ENCODE measurements at places on chromosomes 3 and 15.

GRCh38 chr3:183817639-183818038 is 7.7 kb downstream of the MAP6D1 start:
- no peak overlapping the region for H3K27ac ChIP-seq
- peaks cover 9% of the 10 kb centered on the region for H3K36me3 ChIP-seq
- no peak overlapping the region for H3K4me3 ChIP-seq
- peaks cover 3% of the 10 kb centered on the region for H3K4me1 ChIP-seq
- H3K27me3 ChIP-seq: no peaks in the 10 kb centered on the region

DNA sequence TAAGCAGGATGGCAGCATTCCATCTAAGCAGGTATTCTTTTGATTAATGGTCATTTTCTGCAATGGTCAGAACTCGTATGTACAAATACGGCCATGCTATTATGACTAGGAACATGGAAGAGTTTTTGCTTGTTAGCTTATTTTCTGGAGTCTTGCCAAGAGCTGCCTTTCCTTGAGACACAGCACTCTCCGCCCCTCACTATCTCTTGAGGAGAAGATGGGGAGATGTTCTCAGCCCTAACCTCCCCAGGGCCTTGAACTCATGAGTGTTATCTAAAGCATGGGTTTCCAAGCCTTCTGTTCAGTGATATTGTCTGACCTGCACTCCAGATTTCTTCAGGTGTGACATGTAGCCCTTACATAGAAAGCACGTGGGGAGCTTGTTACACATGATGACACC is 65.9 kb upstream of the ACTC1 start:
- no peak overlapping the region for H3K4me3 ChIP-seq
- H3K4me1 ChIP-seq: no peaks in the 10 kb centered on the region
- H3K27me3 ChIP-seq: no peaks in the 10 kb centered on the region

- no peak for DNase-seq
- peaks cover 9% of the 10 kb centered on the region for H3K36me3 ChIP-seq
- H3K27ac ChIP-seq: no peak overlapping the region
- H3K4me1 ChIP-seq: peaks cover 30% of the 10 kb centered on the region
- no peak overlapping the region for H3K4me3 ChIP-seq
- H3K27me3 ChIP-seq: no peaks in the 10 kb centered on the region
Measured at GRCh38 chr3:32557640-32558352, 12.9 kb downstream of the DYNC1LI1 start.

- no peak for DNase-seq
- H3K4me1 ChIP-seq: peaks cover 16% of the 10 kb centered on the region
- no peak overlapping the region for H3K27ac ChIP-seq
Measured at GRCh38 chr3:24591661-24592555, 97.3 kb upstream of the THRB start.

Measured in osteocyte (in vitro differentiated cells).